ENCODE measurements at places on chromosomes 1 and 21.

DNA sequence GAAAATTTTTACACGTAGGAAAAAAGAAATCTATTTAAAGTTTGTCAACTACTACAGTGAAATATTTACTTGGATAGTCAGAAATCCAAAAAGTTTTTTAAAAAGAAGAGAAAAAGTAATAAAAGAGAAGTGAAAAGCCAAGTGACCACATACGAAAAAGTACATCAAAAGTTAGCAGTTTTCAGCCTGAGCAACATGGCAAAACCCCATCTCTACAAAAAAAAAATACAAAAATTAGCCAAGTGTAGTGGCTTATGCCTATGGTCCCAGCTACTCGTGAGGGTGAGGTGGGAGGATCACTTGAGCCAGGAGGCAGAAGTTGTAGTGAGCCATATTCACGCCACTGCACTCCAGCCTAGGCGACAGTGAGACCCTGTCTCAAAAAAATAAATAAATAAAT is 5.2 kb upstream of the MR1 start:
- DNase-seq: no peak

- no peak for DNase-seq
Observed at GRCh38 chr1:31655104-31655503, 10.4 kb upstream of the PEF1 start.

DNA sequence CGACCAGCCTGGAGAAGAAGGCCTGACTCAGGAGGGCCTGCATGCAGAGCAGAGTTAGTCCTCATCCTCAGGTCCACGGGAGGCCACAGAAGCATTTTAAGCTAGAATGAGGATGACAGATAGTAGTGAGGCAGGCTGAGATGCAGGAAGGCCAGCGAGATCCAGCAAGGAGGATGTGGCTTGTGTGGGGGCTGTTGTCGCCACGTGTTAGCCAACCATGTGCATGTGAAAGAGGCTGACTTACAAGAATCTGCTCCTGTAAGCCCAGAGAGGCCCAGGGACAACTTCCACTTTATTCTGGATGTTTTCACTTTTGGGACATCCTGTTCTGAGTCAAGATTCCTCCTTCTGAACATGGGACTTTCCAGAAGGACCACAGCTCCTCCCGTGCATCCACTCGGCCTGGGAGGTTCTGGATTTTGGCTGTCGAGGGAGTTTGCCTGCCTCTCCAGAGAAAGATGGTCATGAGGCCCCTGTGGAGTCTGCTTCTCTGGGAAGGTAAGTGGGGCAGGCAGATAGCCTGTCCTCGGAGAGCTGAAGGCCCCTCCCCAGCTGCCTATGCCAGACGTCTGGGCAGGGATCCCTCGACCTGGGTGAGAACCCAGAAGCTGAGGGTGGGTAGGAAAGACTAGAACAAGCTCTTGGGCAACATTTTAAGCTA is at the start of gene SLAMF8:
Gene SLAMF8, plus strand, starts transcription at position 433 of the 661 bp plus-strand sequence. Its CDS starts 26 bp downstream, at position 459.
- DNase-seq: no peak

DNA sequence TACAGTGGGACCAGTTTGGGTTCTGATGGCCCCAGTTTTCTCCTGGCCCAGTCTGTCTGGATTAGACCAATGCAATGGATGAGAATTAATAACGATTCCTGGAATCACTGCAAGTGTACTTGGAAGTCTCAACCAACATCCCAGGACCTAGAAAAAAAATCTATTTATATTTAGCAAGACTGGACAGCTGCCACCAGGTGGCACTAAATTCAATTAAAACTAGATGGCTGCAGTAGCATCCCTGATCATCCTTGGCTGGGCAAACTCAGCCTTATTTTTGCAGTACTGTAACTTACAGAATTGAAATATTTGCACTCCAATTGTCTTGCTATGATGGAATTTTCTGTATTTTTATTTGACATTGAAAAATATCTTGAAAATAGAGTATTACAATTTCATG is 165.7 kb downstream of the NCAM2 start:
- DNase-seq: no peak

- no peak for DNase-seq
Observed at GRCh38 chr1:23556635-23557470, 2.4 kb downstream of the ID3 start.

- DNase-seq: no peak
Observed at GRCh38 chr1:150902346-150902745, 15.4 kb downstream of the CTXND2 start.

- DNase-seq: no peak
Observed at GRCh38 chr1:116694524-116694923, 27.0 kb upstream of the IGSF3 start.

- DNase-seq: no peak
Observed at GRCh38 chr1:177278626-177279390, 108.0 kb downstream of the BRINP2 start.

GRCh38 chr1:236685205-236685916 is 938 bp upstream of the ACTN2 start:
- no peak for DNase-seq

GRCh38 chr1:183989078-183989577 is 48.4 kb downstream of the COLGALT2 start:
- no peak for DNase-seq

DNA sequence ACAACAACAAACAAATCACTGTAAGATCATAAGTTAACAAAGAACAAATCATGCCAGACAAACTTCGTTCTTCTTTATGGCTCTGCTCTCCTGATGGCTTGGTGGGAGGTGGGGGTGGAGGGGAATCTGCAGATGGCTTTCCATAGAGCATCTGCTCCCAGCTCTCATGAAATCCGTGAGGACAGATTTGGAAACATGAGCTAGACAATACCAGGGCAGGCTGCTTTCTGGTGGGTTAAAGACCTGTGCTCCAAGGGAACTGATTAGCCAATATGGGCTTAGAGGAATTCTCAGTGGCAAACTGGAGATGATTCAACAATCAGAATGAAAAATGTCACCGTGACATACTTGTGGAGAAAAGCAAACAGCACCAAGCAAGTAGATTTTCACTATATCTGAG is 69.4 kb upstream of the TLR5 start:
- no peak for DNase-seq

DNA sequence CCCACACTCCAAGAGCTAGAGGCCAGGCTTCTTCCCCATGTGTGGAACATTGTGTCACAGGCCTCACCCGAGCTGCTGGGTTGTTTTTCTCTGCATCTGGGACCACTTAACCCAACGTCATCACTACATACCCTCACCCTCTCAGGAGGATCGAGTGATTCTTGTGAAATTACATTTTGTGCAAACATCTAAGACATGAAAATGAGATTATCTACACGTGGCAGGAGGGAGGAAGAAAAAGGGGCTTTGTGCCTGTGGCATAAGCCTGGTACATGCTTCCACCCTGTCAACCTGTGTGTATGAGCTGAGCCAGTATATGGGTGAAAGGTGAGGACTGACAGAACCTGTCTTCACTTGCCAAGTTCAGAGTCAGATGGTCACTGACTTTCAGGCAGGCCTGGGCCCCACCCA is 1.6 kb downstream of the CPT2 start:
- no peak for DNase-seq

GRCh38 chr1:240909701-240910457 is 297.9 kb upstream of the GREM2 start:
- no peak for DNase-seq

GRCh38 chr1:37094302-37094701 is 60.0 kb upstream of the GRIK3 start:
- no peak for DNase-seq

GRCh38 chr21:43851593-43851992 is 13.4 kb upstream of the AGPAT3 start:
- no peak for DNase-seq

- DNase-seq: no peak
Observed at GRCh38 chr1:33316601-33317000, 4.3 kb downstream of the A3GALT2 start.

DNA sequence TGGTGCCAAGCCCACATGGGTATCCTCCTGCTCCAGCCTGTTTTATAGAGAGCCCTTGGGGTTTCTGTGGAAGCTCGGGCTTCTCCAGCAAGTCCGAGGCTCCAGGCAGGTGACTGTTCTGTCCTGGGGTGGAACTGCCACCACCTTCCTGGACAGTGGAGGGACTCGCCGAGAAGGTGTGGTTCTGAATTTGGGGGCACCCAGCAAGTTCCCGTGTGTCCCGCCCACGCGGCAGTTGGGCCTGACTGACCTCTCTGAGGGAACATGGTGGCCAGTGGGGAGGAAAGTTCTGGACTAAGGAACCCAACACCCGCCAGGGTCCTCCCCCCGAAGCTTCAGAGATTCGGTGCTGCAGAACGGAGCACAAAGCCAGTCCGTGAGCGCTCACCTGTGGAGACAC is 158.1 kb upstream of the C1orf174 start:
- DNase-seq: no peak

DNA sequence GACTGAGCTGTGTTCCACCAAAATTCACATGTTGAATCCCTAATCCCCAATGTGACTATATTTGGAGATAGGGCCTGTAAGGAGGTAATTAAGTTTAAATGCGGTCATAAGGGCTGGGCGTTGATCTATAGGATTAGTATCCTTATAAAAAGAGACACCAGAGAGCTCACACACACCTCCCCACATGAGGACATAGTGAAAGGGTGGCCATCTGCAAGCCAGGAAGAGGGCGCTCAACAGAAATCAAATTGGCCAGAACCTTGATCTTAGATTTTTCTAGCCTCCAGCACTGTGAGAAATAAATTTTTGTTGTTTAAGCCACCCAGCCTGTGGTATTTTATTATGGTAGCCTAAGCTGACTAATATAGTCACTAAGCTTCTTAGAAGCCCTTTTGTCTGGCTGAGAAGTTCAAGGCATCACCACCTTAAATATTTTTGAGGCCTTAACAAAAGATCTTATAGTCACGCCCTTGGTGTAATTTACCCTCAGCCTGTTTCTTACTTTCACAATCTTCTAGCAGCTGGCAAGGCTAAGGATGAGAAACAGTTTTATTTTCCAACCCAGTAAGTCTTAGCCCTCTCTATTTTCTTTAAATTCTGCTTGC is 28.8 kb downstream of the GORAB start:
- DNase-seq: no peak

GRCh38 chr1:153852170-153852569 is 70.6 kb downstream of the GATAD2B start:
- DNase-seq: no peak

- DNase-seq: no peak
Observed at GRCh38 chr1:203338335-203339036, 12.4 kb downstream of the FMOD start.

DNA sequence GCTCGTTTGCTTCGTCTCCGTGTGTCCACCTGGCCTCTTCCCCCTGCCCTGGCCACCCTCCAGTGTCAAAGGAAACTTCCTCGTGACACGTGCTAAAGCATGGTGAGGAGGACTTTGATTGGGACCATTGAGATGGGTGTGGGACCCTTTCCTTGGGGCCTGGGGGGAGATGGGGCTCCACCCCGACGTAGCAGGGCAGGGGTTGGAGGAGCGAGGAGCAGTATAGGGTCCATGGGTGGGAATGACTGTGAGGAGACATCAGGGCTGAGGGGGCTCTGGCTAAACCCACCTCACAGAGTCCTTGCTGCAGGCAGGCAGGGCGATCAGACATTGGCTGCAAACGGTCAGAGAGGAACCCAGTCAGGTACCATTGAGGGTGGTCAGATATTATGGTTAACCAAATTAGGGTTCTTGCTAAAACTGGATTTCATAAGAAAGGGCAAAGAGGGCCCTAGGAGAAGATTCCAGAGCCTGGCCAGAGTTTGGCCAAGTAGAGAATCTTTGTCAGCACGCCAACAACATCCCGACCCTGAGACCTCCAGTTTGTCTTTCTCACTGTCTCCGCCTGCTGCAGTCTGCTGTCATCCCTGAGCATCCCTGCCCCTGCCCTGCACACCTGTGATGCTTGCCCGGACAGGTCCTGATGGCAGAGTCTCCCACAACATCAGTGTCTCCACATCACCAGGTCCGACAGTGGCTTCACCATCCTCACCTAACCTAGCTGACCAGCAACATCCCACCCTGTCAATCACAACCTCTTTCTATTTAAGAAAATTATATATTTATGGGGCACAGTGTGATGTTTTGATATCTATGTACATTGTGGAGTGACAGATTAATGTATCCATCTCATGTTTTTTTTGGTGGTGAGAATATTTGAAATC is 8.0 kb downstream of the RNF187 start:
- no peak for DNase-seq

DNA sequence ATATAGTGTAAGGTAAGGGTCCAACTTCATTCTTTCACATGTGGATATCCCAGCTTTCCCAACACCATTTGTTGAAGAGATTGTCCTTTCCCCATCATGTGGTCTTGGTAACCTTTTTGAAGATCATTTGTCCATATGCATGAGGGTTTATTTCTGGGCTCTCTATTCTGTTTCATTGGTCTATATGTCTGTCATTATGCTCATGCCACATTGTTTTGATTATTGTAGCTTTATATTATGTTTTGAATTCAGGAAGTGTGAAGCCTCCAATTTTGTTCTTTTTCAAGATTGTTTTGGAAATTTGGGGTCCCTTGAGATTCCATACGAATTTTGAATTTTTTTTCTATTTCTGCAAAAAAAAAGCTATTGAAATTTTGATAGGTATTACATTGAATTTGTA is 15.2 kb upstream of the RCSD1 start:
- DNase-seq: no peak

DNA sequence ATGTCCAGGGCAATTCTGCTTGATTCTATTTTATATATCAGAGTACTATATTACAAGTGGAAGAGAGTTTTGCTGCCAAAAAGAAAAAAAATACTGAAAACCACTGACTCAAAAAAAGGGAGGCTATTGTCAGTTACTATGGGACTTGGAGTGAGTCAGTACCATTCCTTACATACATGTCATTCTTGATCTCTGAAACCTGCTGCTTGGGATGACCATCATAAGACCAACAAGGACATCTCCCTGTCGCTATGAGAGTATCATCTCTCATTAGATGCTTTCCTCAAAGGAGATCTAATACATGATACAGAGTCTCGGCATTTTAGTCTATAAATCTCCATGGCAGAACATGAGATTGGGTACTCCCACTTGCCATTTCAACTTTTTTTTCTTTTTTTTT is 11.8 kb upstream of the INPP5B start:
- DNase-seq: no peak

DNA sequence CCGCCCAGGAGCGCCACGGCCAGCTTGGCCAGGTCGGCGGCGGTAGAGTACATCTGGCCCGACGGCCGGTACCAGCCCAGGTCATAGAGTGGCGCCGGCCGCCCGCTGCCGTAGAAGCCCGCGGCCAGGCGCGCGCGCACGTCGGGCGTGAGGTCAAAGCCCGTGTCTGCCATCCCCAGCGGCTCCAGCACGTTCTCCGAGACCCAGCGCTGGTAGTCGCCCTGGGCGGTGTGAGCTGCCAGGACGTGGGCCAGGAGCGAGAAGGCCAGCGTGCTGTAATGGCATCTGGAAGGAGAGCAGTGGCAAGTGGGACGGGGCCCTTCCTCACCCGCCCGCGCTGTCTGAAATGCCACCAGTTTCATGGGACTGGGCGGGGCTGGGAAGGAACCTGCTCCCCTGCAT is 18.9 kb downstream of the LACTBL1 start:
- DNase-seq: no peak

GRCh38 chr1:30253807-30254440 is 469.5 kb downstream of the MATN1 start:
- DNase-seq: no peak

- no peak for DNase-seq
Observed at GRCh38 chr1:20819818-20820217, 32.7 kb upstream of the HP1BP3 start.
